Dermis microvascular lymphatic vessel endothelial cell (primary cell): ENCODE measurements at places on chromosomes 16 and 17. TPM values are rescaled to one million over a fixed set of nuclear protein-coding genes. Genes with fewer than 3 reads are reported as not detected.

DNA sequence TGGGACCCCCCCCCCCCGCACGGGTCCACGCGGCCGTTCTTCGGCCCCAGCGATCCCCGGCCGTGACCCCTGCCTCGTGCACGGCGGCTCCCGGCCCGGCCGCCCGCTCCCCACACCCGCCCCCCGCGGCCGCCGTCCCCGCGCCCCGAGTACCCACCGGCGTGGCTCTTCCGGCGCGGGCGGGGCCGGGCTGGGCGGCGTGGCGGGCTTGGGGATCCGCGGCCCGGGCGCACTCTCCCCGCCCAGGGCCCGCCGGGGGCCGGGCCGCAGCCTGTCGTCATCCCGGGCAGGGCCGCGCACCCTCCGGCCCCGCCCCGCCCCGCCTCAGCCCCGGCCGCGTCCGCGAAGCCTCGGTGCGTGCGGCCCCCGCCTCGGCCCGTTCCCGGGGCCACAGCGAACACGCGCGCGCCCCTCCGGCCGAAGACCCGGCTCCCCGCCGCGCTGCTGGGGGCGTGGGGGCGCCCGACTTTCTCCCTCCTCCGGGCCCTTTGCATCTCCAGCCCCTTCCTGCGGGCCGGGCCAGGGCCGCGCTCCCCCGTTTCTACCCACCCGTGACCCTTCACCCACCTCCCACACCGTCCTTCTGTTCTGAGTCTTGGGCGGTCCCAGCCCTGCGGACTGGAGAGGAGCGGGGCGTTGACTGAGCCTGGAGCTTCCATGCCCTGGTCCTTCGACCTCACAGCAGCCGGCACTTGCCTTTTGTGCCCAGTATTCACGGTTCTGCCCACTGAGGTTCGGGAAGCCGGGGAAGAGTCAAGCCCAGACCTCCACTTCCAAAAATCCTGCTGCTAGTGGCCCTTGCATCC is 840 bp downstream of the MYO1C start:
- DNase-seq, result no peak

GRCh38 chr17:9309216-9309615 is 266.4 kb downstream of the STX8 start:
- DNase-seq, result no peak

DNA sequence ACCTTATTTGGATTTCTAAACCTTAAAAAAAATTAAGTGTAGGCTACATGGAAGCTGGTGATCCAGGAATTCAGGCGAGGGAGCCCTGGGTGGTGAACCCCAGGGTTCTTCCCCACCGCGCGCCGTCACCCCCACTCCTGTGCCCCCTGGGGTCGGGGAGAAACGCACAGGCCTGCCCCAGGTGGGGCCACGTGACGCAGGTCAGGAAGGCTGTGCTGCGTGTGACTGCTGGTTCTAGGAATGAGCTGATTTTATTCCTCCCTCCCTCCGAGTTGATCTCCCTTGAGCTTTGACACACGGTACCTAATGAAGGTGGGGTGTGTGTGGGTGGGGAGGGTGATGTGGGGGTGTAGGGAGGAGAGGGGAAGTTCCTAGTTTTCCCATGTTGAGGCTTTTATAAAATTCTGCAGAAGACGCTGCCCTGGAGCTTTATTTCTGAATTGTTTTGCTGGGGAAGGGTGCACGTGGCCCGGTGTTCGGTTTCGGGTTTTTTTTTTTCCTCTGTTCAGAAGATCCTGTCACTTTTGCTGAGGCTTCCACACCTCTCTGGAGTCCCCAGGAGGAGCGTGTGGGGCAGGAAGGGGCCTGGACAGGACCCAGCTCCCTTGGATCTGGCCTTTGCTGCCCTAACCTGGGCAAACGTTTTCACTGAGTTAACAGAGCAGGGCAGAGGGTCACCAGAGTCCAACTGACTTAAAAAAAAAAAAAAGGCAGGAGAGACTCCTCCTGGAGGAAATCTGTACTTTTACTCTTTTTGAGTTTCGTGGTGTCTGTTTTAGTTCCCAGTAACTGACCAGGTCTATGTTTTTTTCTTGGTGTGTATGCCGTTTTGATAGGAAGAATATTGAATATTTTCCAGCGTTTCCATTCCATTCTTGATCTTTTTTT is 55.8 kb upstream of the GSE1 start:
- DNase-seq, result no peak

GRCh38 chr16:87207965-87208364 is 109.2 kb downstream of the C16orf95 start:
- DNase-seq, result no peak

GRCh38 chr17:66313995-66314659 is 11.7 kb downstream of the PRKCA start:
- no peak for DNase-seq

- DNase-seq, result peak; percentile 6
Measured at GRCh38 chr17:69018022-69018615, 42.6 kb downstream of the ABCA9 start.

- peak; percentile 84 for DNase-seq
Measured at GRCh38 chr16:67968400-67969253, at the start of gene SLC12A4. Gene SLC12A4 (minus strand): TSS chr16:67968637. CDS start chr16:67968553, 84 bp downstream.

DNA sequence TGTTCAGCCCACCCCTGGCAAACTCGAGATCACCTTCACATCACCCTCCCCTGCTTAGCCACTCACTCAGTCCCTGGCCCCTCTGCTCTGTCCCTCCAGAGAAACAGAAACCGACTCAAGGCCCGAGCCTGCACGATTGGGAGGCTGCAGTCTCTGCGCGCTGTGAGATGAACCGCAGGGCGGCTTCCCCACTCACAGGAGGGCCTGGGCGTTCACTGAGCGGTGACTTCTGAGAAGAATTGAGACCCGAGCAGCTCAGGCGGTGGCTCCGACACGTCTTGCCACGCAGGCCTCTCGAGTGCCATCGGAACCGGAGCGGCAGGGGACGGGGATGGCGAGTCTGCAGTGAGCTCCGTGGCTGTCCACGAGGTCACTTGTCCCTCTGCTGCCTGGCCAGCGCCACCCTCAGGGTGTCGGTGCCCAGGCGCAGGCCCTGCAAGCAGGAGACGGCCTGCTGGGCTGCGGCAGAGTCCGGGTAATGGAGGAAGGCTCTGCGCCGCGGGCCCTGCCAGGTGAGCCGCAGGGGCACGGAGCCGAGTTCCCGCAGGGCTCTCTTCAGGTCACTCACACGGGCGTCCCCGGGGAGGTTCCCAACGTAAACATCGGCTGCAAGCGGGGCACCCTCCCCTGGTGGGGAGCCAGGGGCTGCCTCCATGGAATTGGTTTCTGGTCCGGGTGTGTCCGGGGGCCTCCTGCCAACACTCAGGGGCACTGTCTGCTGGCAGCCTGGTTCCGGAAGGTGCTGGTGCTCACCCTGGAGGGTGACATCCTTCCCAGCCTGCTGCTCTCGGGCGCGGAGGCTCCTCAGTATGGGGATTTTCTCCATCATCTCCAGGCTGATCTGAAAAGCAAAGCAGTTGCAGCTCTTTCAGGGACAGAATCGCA is 21.6 kb downstream of the FOXF1 start:
- no peak for DNase-seq

DNA sequence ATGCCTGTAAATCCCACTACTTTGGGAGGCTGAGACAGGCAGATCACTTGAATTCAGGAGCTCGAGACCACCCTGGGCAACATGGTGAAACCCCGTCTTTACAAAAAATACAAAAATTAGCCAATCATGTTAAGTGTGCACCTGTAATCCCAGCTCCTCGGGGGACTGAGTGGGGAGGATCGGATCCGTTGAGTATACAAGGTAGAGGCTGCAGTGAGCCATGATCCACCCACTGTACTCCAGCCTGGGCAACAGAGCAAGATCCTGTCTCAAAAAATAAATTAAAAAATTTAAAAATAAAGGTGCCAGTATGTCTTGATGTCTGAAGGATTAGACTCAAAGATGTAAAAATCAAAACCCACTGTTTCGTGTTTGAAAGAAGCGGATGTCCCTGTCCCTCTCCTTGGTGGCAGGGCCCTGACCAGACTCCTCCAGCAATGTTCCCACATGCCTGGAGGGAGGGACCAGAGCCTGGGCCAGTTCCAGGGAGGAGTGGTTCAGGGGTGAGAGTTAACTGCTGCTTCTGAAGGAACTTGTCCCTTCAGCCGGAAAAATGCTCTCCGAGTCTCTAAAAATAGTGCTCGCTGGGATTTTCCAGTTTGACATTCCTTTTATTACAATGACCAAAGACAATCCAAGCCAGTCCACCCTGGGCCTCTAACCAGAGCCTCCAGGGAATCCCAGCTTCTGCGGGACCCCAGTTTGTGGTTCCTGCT is 9.4 kb upstream of the CMTM4 start:
- DNase-seq, result peak; percentile 49

GRCh38 chr17:48037838-48038323 is 284 bp upstream of the COPZ2 start:
- DNase-seq, result no peak

DNA sequence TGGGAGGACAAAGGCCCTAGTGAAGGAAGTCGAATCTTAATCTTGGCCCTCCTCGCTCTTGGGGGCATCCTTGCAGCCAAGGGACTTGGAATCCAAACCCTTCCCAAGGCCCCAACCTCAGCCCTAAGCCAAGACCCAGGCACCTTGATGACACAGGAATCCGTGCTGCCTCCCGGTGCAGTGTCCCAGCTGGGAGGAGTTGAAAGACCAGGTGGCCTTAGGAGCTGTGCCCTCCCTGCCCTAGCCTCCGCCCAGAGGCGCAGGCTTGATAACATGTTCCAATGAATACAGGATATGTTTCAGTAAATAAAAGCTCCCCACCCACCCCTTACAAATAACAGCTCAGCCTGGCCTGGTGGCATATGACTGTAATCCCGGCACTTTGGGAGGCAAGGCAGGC is at the start of gene CHST5:
CHST5 (minus strand) TSS at position 208 of the 400 bp plus-strand sequence. CDS start 5,724 bp downstream, outside the sequence.
- no peak for DNase-seq

GRCh38 chr17:29867643-29868181 is 62.3 kb downstream of the SSH2 start:
- peak; percentile 36 for DNase-seq

- no peak for DNase-seq
Measured at GRCh38 chr17:42579794-42580551, 2.4 kb upstream of the PSMC3IP start.

GRCh38 chr17:79028496-79029326 is 4.7 kb downstream of the C1QTNF1 start:
- DNase-seq, result no peak

DNA sequence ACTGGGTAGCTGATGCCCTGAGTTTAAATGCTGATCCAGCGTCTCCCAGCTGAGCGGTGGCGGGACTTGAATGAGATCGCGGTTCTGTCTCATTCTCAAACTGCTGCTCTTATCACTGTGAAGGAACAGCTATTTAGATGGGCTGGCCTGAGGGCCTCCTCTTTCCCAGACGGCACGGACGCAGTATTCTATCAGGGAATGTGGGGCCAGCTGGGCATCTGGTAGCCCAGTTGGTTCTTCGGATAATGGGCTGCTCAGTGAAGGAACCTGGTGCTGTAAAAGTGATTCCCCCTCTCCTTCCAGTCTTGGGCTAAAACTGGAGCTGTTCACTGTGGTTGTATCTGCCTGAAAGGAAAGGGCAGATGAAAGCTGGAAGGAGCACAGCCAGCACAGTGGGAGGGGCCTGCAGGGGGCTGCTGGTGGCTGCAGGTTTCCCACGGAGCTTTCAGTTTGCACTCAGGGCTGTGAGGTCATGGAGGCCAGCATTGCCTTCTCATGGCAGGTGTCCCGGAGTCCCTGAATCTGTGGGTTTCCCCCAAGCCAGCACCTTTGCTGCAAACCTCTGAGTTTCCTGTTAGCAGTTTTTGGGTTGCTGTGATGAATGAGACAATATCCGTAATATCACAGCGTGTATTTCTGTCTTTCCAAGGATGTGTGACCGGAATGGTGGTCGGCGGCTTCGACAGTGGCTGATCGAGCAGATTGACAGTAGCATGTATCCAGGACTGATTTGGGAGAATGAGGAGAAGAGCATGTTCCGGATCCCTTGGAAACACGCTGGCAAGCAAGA is 3.6 kb downstream of the IRF8 start:
- no peak for DNase-seq

TRPV2 gene
- 23.2 and 36.8 TPM in 2 replicates for total RNA-seq

P2RX5 gene
- total RNA-seq, result 0.13 and 0.77 TPM in 2 replicates

TBC1D3G gene
- total RNA-seq, result not detected in 2 replicates

KIF18B gene
- 1.4 and 2.3 TPM in 2 replicates for total RNA-seq

TNRC6A gene
- 20.2 and 21.5 TPM in 2 replicates for total RNA-seq

HSD11B2 gene
- total RNA-seq, result not detected in 2 replicates

NPIPA7 gene
- total RNA-seq, result 0.25 and 0.64 TPM in 2 replicates

WFIKKN1 gene
- under 0.01 and 0.13 TPM in 2 replicates for total RNA-seq
